ENCODE measurements at places on chromosomes 5 and 9.
A peak's percentile ranks its signal among the peaks of the same experiment; 100 is the strongest.

GRCh38 chr9:35616681-35617459 is 1.3 kb downstream of the CD72 start:
- peak; percentile 77 for DNase-seq

GRCh38 chr9:21392270-21392669 is 7.1 kb upstream of the IFNA2 start:
- peak; percentile 33 for DNase-seq

- no peak for DNase-seq
Observed at GRCh38 chr9:126093771-126094170, 232.9 kb upstream of the MVB12B start.

DNA sequence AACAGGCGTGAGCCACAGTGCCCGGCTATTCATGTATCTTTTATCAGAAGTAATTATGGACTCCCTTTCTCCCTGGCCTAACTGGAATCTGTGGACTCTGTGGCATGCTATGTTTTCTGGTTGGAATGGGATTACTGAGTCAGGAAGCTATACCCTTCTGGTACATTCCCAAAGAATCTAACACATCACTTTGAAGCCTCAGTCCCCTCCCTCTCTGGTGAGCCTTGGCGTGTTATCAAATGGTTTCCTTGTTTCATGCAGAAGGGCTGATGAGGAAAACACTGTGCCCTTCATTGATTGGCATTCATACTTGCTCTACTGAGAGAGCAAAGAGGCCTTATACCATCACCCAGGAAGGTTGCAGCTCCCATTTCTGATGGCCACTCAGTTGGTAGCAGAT is 22.9 kb downstream of the C5orf15 start:
- DNase-seq: no peak

DNA sequence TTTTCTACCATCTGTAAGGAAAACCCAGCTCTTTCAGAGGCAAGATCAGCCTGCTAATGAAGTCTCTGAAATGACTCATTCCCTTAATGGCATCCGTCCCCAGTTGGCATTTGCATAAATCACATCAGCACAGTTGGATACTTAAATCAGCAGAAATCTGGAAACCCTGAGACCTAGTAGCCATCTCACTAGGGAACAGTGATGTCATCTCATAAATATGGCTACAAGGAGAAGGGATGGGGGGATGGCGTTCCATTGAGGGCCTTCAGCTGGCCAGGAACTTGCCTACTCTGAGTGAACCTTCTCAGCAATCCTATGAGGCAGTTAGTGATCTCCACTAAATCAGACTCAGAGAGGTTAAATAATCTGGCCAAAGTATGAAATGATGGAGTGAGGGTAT is 81.8 kb downstream of the CMYA5 start:
- peak; percentile 72 for DNase-seq

Measured in mesenchymal stem cell (in vitro differentiated cells and primary cell).